ENCODE measurements at places on chromosomes 5 and 9. TPM values are rescaled to one million over a fixed set of nuclear protein-coding genes. Genes with fewer than 3 reads are reported as not detected.

ARAP3 gene
- 27.6 TPM for total RNA-seq

FBP2 gene
- not detected for total RNA-seq

NR5A1 gene
- 0.37 TPM for total RNA-seq

UBLCP1 gene
- 39.0 TPM for total RNA-seq

ZMAT2 gene
- 61.0 TPM for total RNA-seq

ORM2 gene
- total RNA-seq, result 1.4 TPM

ZNF658 gene
- 3.6 TPM for total RNA-seq

PLGRKT gene
- total RNA-seq, result 19.6 TPM

UNC5A gene
- total RNA-seq, result 5.3 TPM

DNA sequence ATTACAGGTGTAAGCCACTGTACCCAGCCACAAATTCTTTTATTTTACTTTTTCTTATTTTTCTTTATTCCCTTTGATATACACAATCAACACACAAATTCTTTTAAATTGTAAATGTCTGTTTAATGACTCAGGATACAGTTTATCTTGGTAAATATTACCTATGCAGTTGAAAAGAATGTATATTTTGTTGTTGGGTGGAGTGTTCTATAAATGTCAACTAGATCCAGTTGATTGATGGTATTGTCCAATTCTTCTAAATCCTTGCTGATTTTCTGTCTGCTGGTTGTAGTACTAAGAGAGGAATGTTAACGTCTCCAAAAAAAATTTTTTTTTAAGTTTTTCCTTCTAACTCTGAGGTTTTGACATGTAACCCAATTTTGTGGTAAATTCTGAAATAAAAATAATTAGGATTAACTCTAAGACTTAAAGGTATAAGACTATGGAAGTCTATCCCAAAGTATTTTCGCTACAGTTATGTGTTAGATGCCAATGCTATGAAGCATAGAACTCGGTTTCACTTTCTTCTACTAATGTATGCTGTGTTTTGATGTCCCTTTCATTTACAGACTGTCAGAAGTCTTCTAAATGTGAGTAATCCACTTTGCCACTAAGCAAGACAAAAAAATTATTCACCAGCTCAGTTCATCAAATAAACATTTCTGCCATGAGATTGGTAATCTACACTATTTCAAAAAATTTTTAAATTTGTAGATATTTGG, 720.2 kb upstream of the C9orf72 start:
- no peak overlapping the region for H3K4me3 ChIP-seq
- DNase-seq, result no peak
- no peaks in the 10 kb centered on the region for H3K4me1 ChIP-seq
- no peak overlapping the region for H3K27ac ChIP-seq

DNA sequence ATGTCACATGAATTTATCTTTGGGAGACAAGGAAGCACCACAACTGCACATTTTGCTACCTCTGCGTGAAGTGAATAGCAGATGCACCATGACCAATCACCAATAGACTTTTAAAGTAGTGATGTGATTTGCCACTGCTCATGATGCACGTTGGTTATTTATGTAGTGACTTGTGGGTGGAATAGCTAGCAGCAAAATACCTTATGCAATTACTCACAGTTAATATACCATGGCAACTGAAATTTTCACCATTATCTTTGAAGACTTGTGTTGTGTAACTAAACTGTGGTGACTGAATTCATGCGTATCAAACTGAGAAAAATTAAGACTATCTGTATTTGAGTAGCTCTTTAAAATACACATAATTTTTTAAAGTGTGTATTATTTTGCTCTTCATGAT, 46.2 kb upstream of the TUSC1 start:
- H3K36me3 ChIP-seq, result no peaks in the 10 kb centered on the region
- DNase-seq, result no peak
- no peak overlapping the region for H3K4me3 ChIP-seq
- no peaks in the 10 kb centered on the region for H3K27me3 ChIP-seq
- H3K4me1 ChIP-seq, result no peaks in the 10 kb centered on the region

GRCh38 chr9:110869931-110870330, 168.3 kb downstream of the LPAR1 start:
- no peaks in the 10 kb centered on the region for H3K4me1 ChIP-seq
- H3K4me3 ChIP-seq, result no peak overlapping the region
- H3K36me3 ChIP-seq, result no peaks in the 10 kb centered on the region
- H3K27ac ChIP-seq, result no peak overlapping the region
- no peaks in the 10 kb centered on the region for H3K27me3 ChIP-seq

DNA sequence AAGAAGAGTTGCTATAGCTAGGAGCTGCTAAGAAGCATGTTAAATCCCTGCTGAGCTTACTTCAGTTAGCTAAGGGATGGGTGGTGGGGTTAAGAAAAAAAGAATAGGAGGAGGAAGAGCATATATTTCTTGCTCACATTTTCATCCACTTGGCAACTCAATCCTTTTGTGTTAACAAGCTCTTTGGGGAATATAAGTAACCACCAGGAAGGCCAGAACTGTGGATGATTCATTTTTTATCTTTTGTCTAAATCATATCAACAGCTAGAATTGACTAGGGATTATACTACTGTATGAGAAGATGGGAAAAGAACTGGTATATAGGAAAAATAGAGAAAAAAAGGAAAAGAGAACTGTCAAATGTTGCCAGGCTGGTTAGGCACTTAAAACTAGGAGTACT, 555.3 kb upstream of the ARRDC3 start:
- no peaks in the 10 kb centered on the region for H3K4me1 ChIP-seq
- no peak overlapping the region for H3K27ac ChIP-seq
- H3K4me3 ChIP-seq, result no peak overlapping the region

DNA sequence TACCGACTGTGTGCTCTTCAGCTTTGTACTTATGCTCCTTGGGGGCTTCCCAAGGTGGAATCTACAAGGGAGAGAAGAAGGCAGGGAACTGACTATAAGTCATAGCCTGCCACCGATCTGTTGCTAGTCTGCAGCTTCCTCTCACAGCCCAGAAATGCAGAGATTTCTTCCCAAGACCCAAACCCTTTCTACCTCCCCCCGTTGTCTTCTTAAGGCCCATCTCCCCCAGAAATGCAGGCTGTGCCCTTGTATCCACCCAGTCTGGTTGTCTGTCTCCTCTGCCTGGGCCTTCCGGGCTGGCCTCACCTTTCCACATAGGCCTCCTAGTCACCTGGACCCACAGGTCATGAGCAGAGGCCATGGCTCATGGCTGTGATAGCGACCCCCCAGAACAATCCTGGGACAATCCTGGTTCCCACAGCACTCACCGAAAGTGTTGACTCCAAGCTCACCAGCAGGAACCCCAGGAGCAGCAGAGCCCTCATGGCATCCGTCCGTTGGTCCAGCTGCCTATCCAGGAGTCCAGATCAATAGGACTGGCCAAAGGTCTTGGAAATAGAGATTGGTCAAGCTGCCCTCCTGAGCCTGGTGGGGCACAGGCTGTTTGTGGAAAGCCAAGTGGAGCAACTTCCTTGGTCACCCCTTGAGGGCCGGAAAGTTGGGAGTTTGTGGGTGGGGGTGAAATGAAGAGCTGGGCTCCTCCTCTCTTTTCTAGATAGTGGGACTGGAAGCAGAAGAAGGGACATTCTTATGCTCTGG, at the start of gene F12:
F12 (minus strand) TSS at position 522 of the 759 bp plus-strand sequence; CDS start at position 485, 37 bp downstream.
- H3K36me3 ChIP-seq, result no peaks in the 10 kb centered on the region
- no peak within 1 kb of the TSS for H3K4me3 ChIP-seq
- DNase-seq, result no peak
- no peaks in the 10 kb centered on the region for H3K4me1 ChIP-seq
- H3K27me3 ChIP-seq, result peaks cover 10% of the 10 kb centered on the region

- no peak for DNase-seq
- no peak overlapping the region for H3K27ac ChIP-seq
- no peaks in the 10 kb centered on the region for H3K4me1 ChIP-seq
- peak overlapping the region; percentile 91 for H3K4me3 ChIP-seq
- no peaks in the 10 kb centered on the region for H3K27me3 ChIP-seq
- peaks cover 21% of the 10 kb centered on the region for H3K36me3 ChIP-seq
Observed at GRCh38 chr9:136806067-136806466, 1.7 kb upstream of the RABL6 start.

DNA sequence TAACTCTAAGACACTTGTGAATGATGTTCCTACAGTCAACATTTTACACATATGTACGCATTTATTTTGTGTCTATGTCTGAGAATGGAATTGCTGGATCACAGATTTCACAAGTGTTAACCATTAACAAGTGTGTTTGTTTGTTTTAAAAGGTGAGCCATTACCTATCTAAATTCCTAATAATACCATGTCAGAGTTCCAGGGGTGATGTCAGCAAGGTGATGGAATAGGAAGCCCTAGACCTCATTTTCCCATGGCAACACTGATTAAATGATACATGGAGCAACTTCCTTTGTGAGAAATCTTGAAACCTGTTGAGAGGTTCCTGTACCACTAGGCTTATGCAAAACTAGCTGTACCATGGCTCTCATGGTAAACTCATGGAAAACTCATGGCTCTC, 309.7 kb downstream of the CYLC2 start:
- no peaks in the 10 kb centered on the region for H3K27me3 ChIP-seq
- DNase-seq, result no peak
- H3K4me1 ChIP-seq, result no peaks in the 10 kb centered on the region
- H3K36me3 ChIP-seq, result no peaks in the 10 kb centered on the region
- H3K4me3 ChIP-seq, result no peak overlapping the region

- H3K27ac ChIP-seq, result no peak overlapping the region
- no peaks in the 10 kb centered on the region for H3K4me1 ChIP-seq
- no peak for DNase-seq
- H3K4me3 ChIP-seq, result no peak overlapping the region
- no peaks in the 10 kb centered on the region for H3K27me3 ChIP-seq
Observed at GRCh38 chr9:94807556-94807955, 81.1 kb downstream of the AOPEP start.

GRCh38 chr9:18504707-18505106, 30.8 kb downstream of the ADAMTSL1 start:
- no peaks in the 10 kb centered on the region for H3K4me1 ChIP-seq
- H3K27ac ChIP-seq, result no peak overlapping the region
- peak; percentile 67 for DNase-seq
- no peak overlapping the region for H3K4me3 ChIP-seq
- H3K27me3 ChIP-seq, result no peaks in the 10 kb centered on the region

DNA sequence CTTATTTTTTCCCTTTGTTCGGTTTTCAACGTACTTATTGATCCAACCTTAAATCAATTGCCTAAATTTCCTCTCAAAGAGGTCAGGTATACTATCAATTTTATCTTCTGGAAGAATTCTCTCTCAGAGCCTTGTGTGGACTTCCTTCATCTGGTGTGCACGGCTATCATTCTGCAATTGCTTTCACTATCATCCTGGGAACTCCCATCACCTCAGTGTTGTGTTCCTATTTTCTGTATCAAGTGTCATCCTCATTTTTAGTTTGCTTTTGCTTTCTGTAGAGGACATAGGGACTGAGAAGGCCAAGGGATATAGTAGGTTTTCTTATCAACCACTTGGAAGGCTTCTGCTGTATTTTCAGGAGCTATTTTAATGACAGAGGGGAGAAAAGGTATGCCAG, 11.3 kb downstream of the STOM start:
- no peaks in the 10 kb centered on the region for H3K27me3 ChIP-seq
- H3K4me3 ChIP-seq, result no peak overlapping the region
- H3K4me1 ChIP-seq, result peaks cover under 1% of the 10 kb centered on the region
- H3K36me3 ChIP-seq, result no peaks in the 10 kb centered on the region
- no peak for DNase-seq
- H3K27ac ChIP-seq, result no peak overlapping the region

DNA sequence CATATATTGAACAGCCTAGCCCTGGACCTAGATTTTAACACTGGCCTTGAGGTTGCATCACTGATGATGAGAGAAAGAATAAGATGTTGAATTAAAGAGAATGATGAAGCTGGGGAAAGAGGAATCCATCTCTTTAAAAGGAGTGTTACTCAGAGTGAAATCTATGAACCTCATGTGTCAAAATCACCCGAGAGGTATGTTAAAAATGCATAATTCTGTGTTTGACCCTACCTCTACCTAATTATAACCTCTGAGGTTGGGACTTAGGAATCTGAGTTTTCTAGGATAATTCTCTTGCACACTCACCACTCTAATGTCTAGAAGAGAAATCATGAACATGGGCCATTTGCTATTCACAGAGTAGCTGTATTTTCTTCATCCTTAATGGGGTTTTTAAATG, 479.4 kb downstream of the ENC1 start:
- no peak for DNase-seq
- H3K27ac ChIP-seq, result no peak overlapping the region
- H3K36me3 ChIP-seq, result no peaks in the 10 kb centered on the region

GRCh38 chr5:136030956-136031611, 2.3 kb downstream of the TGFBI start:
- no peaks in the 10 kb centered on the region for H3K36me3 ChIP-seq
- no peak overlapping the region for H3K27ac ChIP-seq
- H3K4me3 ChIP-seq, result no peak overlapping the region
- H3K27me3 ChIP-seq, result peaks cover 18% of the 10 kb centered on the region

- H3K27ac ChIP-seq, result no peak overlapping the region
- H3K27me3 ChIP-seq, result no peaks in the 10 kb centered on the region
- DNase-seq, result no peak
- H3K4me1 ChIP-seq, result no peaks in the 10 kb centered on the region
- H3K36me3 ChIP-seq, result no peaks in the 10 kb centered on the region
- H3K4me3 ChIP-seq, result no peak overlapping the region
Observed at GRCh38 chr9:70672161-70672649, 257.7 kb upstream of the KLF9 start.

DNA sequence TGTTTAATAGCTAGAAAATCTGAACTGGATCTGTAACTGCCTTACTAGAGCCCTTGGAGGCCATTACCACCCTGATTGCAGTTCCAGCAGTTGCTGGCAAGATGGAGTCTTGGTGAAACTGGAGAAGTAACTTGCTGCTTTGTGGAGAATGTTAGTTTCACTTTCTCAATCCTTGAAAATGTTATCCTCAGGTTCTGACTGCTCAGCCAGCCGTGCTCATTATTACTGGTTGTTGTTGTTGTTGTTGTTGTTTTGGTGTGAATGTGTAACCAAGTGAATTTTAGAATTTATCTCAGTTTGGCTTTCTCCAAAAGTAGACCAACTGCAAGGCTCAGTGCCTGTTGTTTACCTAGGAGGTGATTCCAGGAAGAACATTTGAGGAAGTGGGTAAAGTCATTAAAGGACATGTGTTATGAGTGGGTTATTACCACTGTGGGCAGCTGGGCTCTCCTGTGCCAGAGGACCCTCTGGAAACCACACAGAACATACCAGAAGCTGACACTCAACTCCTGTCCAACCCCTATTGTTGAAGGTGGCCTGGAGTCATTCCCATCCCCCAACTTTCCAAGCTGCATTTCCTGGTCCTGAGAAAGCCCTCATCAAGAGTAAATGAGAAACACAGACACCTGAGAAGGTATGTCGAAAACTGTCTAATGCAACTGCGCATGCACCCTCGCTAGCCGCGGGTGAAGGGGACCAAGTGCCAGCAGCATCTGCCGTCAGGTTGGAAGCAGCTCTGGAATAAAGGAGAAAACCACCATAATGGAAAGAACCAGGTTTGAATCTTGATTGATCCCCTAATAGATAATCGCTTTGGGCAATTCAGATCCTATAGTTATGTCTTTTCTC, 111.6 kb downstream of the CMYA5 start:
- H3K27me3 ChIP-seq, result no peaks in the 10 kb centered on the region
- no peaks in the 10 kb centered on the region for H3K4me1 ChIP-seq
- DNase-seq, result no peak
- no peaks in the 10 kb centered on the region for H3K36me3 ChIP-seq
- no peak overlapping the region for H3K4me3 ChIP-seq

- peaks cover 6% of the 10 kb centered on the region for H3K36me3 ChIP-seq
- H3K4me1 ChIP-seq, result no peaks in the 10 kb centered on the region
- DNase-seq, result no peak
- H3K27ac ChIP-seq, result no peak overlapping the region
- H3K4me3 ChIP-seq, result no peak overlapping the region
Observed at GRCh38 chr9:71937070-71937625, 25.7 kb downstream of the C9orf85 start.

GRCh38 chr5:74334062-74334761, 306.3 kb downstream of the ENC1 start:
- H3K27me3 ChIP-seq, result no peaks in the 10 kb centered on the region
- H3K4me1 ChIP-seq, result no peaks in the 10 kb centered on the region
- H3K27ac ChIP-seq, result no peak overlapping the region
- DNase-seq, result no peak
